T-helper 1 cell (primary cell): ENCODE measurements at places on chromosomes 3 and 15.

DNA sequence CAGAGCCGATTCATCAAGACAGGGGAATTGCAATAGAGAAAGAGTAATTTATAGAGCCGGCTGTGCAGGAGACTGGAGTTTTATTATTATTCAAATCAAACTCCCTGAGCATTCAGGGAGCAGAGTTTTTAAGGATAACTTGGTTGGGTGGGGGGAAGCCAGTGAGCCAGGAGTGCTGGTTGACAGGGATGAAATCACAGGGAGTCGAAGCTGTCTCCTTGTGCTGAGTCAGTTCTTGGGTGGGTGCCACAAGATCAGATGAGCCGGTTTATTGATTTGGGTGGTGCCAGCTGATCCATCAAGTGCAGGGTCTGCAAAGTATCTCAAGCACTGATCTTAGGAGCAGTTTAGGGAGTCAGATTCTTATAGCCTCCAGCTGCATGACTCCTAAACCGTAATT, 95.4 kb upstream of the CCDC80 start:
- no peak for DNase-seq

- DNase-seq, result no peak
Measured at GRCh38 chr15:37361621-37362020, 261.3 kb upstream of the MEIS2 start.

DNA sequence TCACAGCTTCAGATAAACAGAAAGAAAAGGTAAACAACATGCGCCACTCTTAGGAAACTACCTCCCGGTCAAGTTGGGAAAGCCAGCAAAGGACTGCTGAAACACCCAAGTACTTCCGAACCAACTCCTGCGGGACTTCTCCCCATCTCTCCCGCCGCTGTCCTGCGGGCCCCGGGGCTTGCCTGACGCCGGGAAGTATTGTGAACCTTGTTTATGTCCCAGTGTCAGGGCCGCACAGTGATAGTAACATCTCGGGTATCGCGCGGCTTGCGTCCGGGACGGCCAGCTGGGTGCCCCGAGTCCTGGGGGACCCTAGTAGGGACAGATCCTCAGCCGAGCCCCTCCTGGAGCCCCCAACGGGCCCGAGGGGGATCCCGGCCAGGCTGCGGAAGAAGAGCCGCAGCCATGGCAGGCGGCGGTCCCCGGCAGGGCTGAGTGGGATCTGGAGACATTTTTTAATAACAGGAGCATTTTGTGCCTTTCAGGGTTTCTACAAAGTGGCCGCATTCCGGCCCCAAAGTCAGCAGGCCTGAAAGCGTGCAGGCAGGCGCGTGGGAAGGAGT, 756 bp downstream of the CLPX start:
- DNase-seq, result peak; percentile 37

DNA sequence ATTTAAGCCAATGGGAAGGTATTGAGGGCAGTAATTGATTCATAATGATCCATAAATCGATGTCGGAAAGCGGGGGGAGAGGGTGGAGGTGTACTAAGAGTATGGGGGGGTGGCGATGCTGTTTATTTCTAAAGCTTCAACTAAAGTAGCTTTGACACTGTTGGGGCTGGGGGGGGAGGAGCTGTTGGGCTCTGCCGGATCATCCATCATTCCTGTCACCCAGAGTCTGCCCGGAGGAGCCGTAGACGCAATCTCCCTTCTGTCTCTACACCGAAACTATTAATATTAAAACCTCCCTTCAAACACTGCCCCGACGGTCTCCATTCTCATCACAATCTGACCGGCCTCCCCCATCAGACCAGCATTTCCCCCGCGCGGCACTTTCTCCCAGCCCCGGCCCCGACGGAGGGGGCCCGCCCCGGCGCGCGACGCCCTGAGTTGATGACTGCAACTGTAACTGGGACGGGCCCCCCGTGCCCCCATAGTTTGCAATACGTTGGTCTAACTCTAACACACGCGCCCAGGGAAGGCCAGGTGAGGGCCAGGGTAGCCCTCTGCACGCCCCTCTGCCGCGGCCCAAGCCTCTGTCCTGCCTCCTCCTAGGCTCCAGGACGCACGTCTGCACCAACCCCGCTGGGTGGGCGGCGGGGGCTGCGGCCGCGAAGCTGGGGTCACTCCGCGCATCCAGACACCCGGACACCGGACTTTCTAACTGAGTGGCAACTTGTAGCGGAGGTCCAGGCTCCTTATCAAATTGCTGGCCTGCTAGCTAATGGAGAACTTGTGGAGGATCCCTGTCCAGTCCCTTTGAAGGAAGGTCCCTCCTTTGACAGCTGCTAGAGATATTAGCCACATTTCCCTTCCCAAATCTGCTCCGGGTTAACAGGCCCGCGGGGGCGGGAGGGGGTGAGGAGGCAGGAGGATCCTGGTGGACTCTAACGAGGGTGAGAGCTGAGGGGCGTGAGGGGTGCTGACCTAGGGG, 212.0 kb downstream of the MEIS2 start:
- DNase-seq, result no peak

DNA sequence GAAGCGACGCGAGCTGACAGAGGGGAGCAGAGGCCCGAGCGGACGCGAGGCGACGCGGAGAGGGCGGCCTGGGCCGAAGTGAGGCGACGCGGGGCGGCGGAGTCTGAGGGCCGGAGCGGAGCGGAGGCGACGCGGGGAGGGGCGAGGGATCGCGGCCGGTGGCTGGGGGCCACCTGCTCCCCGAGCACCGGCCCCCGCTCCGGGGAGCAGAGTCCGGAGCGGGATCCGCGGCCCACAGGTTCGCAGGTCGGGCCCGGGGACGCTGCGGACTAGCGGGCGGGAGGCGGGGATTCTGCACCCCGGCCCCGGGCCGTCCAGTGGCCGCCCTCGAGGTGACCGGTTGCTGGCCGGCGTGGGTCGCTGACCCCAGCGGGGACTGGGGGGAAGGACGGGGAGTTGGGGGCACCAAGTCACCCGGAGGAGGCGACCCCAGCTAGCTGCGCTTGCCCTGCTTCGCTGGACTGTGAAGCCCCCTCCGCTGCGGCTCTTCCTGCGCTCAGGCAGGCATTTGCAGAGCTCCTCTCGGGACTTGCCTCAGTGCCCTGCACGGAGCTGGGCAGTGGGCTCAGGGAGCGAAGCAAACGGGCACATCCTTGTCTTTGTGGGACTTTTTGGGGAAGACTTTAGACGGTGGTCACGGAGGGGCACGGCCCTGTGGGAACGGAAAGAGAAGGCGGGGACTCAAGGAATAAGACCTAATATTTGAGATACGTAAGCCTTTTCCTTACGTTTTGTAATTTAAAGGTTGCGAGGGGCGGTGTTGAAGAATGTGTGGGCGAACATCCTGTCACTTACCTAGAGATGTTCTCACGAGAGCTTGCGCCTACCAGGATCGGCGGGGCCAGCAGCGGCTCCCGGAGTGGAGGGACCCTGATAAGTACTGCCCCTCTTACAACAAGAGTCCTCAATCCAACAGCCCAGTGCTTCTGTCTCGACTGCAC, 566 bp downstream of the HMCES start:
- peak; percentile 31 for DNase-seq

DNA sequence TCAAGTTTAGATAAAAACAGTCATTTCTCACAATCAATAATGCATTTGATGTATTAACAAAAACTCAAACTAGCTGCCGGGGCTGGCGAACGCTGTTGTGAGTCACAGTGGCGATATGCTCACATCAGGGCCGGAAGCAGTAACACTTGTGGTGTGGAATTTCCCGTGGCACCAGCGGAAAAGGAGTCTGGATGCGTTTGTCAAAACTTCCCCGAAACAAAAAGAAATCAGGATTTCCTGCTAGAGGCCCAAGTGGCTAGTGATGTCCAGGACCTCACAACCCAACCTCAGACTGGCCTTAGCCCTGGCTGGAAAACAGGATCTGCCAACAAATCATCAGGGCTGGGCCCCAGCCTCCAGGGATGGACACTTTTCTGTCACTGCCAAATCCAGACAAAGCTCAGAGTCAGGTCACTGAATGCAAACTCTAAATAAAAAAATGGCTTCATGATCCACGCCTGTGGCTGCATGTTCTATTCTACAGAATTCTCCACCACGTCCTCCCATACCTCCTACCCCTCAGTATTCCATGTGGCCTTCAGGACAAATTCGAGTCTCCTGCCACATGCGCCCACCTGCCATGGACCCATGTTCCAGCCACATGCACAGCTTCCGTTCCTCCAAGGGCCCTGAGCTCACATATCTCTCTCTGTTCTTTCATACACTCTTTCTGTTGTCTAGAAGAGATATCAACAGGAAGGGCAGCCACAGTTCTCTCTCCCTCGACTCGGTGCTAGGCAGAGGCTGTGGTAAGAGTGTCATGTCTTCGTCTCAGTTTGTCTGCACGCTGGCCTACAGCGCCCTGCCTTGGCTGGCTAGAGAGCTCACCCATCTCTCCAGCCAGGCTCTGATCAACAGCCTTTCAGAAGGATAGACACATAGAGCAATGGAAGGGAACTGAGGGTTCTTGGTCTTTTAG, 35.4 kb downstream of the EHD4 start:
- peak; percentile 79 for DNase-seq

- no peak for DNase-seq
Measured at GRCh38 chr3:188417766-188418165, 263.8 kb downstream of the LPP start.

DNA sequence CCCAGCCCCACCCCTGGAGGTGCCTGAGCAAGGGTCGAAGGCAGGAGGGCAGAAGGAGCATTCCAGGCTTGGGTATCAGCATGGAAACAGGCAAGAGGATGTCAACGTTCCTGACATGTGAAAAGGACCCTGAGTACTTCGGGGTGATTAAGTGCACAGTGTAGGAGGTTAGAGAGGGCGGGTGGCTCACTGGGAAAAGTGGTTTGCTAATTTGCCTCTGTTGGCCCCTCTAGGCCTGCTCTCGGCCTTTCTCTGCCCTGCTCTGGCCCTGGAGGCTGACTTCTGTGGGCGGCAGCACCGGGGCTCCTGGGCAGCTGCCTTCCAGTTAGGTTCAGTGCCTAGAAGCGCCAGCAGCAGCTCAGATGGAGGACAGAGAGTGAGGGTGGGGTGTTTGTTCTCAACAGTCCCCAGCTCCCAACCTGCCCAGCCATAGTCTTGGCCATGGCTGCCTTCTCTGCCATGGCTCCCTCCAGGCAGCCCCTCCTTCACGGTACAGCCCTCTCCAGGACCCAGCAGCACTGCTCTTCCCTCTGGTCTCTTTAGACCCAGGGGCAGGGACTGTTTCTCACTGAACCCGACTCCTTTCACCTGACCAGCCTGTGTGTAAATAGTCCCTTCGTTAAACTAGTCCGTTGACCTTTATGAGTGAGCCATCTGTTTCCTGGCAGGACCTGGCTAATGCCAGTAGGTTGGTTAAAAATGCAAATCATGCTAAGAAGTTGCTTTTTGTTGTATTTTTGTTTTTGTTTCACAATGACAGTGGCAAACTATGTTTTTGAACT, 107.1 kb upstream of the TPM1 start:
- DNase-seq, result no peak

- no peak for DNase-seq
Measured at GRCh38 chr15:53758412-53758811, 1.1 kb downstream of the WDR72 start.

- DNase-seq, result no peak
Measured at GRCh38 chr3:71107926-71108325, 475.6 kb downstream of the FOXP1 start.

- no peak for DNase-seq
Measured at GRCh38 chr15:78179906-78180305, 30.7 kb downstream of the IDH3A start.
